Neural crest cell (in vitro differentiated cells): ENCODE measurements at places on chromosomes 2 and 18. TPM values are rescaled to one million over a fixed set of nuclear protein-coding genes. Genes with fewer than 3 reads are reported as not detected.

PLB1 gene
- total RNA-seq: 0.16 TPM in 1 of 2 replicates, not detected in the other

- DNase-seq: no peak
Observed at GRCh38 chr18:60053747-60054304, 154.0 kb downstream of the PMAIP1 start.

GRCh38 chr2:32228181-32228580, 36.5 kb downstream of the NLRC4 start:
- DNase-seq: no peak

- no peak for DNase-seq
Observed at GRCh38 chr2:61335187-61335586, 135.7 kb downstream of the USP34 start.

DNA sequence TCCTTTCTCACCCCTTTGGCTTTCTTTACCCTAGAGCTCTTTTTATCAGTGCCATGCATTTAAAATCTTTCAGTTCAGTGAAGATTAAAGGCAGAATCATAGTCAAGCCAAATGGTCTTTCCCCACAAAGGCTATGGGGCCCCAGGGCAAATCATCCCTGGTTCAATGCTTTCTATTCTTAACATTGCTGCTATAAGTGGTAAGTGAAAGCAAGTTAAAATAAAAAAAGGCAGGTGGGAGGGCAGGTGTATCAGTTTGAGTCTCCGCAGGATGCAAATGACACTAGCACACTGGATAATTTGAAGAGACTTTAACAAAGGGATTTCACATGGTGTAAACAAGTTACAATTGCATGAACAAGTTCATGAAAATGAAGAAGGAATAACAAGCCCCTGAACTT, 757.4 kb downstream of the SATB2 start:
- no peak for DNase-seq

GRCh38 chr18:24157855-24158254, 19.0 kb downstream of the CABYR start:
- no peak for DNase-seq
